ENCODE measurements at places on chromosomes 5 and 9.

DNA sequence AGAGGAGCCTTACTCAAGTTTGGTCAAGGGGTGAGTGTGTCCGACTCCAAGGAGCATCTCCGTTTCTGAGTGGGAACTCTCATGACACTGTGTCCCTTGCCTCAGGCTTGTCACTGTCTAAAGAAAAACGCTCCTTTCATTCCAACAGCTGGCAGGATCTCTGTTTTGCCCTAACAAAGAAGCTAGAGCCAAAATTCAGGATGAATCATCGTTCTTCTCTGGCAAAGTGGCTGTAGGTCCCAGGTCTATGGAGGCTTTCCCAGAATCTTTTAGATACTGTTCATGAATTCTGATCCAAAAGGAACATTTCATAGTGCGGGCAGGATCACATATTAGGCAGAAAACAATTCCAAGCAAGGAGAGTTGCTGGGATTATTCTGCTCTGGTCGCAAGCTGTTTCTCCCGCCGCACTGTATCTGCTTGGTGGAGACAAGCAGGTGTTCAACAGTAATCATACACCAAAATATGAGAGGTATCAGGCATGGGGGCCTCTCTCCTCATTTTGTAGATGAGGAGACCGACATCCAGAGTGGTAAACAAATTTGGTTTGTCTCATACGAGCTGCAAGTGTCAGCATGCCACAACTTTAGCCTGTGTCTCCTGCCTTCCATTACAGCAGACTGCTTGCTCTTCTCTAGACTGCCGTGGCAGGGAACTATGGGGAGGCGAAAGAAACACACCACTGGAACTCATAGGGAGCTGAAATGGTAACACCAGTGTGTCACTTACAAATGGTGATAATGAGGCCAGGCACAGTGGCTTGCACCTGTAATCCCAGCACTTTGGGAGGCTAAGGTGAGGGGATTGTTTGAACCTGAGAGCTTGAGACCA is 72.6 kb downstream of the ENTREP1 start:
- DNase-seq = no peak

- no peak for DNase-seq
These were observed 71.8 kb upstream of the PPARGC1B start for GRCh38 chr5:149658299-149658698.

GRCh38 chr9:77752554-77752953 is 104.4 kb upstream of the GNA14 start:
- no peak for DNase-seq

- DNase-seq = no peak
These were observed 262.4 kb upstream of the KIF2A start for GRCh38 chr5:62043289-62044280.

DNA sequence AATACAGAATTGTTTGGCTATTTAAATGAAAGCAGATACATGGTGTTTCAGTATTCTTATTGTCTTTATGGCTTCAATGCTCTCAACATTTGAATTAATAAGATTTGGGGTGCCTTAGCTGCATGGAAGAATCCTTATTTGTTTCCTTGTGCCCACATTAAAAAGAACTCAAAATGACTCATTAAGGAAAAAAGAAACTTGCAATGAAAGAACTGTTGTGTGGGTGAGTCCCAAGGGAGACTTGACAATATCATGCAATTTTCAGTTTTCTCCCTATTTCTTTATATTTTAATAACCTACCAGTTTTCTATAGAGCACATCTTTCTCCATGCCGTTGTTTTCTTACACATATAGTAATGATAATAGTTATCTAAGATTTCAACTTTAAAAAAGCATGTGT is 404.0 kb downstream of the PDE4D start:
- no peak for DNase-seq

DNA sequence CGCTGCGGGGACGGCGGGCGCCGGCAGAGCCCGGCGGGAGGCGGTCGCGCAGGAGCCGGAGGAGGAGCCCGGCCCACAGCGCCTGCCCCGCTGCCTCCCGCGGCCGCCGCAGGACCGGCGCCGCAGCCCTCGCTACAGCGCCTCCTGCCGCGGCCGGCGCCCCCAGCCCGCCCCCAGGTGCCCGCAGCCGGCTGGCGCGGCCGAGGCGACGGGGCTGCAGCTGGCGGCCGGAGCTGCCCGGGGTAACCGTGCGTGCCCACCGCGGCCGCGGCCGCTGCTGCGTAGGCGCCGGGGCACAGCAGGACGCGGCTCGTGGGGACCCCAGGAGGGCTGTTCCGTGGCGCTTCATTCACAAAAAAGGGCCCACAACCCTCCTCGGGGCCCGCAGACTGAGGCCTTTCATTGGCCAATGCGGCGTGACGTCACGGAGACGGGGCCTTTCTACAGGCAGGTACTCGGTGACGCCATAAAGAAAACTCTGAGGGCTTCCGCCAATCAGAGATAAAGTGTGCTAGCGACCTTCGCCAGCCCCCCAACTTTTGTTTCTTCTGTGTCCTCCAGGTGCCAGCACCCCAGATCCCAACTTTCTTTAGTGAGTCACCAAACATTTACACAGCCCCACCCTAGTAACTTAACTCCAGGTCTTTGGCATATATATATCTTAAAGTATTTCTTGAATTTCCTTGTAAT is at the start of gene CDC14B:
CDC14B (minus strand) TSS at position 353 of the 690 bp plus-strand sequence. CDS start 465 bp downstream, outside the sequence.
- peak; percentile 19 for DNase-seq

DNA sequence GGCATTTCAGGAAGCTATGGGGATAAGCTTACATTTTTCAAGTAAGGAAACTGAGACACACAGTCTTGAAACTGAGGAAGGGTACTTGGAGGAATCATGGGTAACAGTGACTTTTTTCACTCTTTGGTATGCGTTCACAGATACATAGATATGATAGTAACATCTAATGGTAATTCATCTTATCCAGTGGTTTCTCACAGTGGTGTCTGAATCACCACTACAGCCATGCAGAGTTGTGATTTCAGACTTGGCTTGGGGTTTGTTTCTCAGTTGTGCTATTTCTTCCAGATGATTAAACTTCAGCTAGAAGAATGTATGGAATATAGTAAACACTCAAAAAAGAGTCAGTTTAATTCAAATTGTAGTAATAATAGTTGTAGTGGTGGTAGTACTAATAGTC is 239.1 kb upstream of the NUDT12 start:
- no peak for DNase-seq

GRCh38 chr9:132201780-132202703 is 40.2 kb downstream of the NTNG2 start:
- DNase-seq = no peak

DNA sequence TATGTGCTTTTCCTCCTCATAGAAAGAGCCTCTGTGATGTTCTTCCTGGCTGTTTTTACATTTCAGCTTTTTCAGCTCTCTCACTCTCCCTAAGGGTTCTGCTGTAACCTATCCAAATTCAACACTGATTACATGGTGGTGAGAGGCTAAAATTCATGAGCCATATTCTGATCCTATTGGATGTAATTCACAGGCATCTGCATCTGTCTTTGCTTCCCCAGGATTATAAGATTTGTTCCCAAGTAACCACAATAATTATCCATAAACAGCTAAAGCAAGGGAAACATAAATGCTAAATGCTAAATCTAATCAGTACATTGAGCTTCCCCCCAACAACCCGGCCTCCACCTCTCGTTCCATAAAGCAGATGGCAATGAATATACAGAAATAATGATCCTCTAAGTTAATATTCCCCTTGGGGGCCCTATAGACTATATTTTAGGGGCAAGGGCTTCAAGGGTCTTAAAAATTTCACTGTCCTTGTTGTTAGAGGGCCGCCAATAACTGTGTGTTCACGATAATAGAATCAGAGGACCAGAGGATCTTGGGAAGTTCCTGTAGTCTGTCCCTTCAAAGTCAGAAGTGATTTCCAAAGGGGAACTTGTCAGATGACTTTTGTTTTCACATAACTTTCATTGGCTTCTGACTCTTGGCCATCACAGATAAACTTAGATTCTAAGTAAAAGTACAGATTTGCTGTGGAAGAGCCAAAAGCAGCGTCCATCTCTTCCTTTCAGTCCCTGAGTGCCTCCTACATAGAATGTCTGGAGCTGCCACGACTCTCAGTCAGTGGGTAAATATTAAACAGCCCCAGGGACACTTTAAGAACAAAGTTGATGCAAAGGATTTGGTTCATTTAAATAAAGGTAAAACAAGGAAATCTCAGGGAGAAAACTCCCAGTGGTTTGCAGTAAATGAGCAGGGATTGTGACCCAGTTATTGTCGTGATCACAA is 125.6 kb downstream of the ALDH1A1 start:
- DNase-seq = no peak

- DNase-seq = no peak
These were observed 134.2 kb upstream of the RGMB start for GRCh38 chr5:98639274-98639673.

DNA sequence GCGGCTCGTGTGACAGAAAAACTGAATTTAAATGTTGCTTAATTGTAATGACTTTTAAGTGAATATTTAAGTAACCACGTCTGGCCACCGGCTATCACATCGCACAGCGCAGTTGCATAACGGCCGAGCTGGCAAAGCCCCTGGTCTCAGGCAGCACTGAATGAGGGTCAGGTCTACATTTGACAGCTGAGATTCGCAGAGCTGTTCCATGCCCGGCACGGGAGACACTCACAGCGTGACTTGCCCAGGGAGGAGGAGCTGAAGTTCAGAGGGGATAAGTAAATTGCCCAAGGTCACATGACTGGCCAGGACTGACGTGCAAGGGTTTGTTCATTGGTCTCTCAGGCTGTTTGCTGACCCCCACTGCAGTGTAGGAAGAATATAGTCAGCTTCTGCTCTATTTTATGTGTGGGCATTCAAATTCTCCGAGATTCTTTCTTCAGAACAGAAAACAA is 17.4 kb upstream of the COL5A1 start:
- DNase-seq = no peak

GRCh38 chr5:57442080-57442839 is 40.4 kb downstream of the ACTBL2 start:
- DNase-seq = no peak

DNA sequence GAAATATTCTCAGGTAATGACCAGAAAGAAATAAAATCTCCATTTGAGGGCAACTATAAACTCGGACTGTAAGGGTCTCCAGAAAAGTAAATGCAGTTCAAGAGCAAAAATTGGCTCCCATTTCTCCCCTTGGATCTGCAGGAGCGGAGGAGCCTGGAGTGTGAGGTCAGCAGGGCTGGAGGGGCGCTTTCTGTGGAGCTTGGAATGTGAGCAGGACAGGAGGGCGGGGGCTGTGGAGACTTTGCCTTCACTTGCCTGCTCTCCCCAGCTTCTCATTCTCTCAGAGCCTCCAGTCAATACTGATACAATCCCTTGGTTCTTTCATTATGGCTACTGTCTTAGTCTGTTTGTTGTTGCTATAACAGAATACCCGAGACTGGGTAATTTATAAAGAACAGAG is 162.8 kb upstream of the ANKH start:
- no peak for DNase-seq

DNA sequence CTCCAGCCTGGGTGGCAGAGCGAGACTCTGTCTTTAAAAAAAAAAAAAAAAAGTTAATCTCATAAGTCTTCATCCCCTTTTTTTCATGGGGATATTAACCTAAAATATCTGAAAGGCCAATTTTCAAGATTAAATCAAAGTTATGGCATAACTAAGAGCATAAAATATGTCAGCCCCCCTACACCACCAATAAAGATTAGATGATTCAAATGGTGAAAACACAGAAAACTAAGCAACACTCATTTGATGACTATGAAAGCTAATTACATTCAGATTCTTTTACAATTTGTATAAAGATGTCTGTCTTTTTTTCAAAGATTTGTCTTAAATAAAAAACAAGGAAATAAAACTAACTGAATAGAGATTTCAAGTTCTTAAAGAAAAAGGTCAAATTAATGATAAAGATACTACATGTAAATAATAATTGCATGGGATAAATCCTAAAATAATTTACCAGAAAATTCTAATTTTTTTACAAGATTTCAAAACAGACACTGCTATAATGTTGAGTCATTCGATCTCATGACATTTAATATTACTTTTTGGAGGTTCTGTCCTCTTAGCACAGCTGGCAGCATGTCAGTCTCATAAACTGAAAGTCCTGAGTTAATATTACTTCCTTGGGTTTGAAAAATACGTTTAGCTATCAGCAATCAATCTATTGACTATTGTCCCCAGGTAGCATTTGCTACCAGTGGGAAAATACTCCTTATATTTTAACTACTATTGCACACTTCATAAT is 112.9 kb downstream of the KIAA0825 start:
- DNase-seq = no peak

DNA sequence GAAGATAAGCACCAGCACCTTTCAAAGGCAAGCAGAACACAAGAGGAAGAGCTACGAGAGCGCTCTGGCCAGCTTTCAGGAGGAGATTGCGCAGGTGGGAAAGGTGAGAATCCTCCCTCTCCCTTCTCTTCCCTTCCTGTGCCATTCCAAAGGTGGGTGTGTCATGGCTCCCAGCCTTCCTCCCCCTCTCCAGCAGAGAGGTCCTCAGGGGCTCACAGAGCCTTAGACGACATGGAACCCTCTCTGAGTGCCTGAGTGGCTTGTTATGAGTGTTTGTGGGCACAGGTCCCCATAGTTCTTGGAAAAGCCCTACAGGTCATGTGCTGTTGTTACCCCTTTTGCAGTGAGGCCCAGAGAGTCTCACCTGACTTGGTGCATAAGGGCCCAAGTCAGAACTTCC is 5.8 kb downstream of the CCDC180 start:
- no peak for DNase-seq

DNA sequence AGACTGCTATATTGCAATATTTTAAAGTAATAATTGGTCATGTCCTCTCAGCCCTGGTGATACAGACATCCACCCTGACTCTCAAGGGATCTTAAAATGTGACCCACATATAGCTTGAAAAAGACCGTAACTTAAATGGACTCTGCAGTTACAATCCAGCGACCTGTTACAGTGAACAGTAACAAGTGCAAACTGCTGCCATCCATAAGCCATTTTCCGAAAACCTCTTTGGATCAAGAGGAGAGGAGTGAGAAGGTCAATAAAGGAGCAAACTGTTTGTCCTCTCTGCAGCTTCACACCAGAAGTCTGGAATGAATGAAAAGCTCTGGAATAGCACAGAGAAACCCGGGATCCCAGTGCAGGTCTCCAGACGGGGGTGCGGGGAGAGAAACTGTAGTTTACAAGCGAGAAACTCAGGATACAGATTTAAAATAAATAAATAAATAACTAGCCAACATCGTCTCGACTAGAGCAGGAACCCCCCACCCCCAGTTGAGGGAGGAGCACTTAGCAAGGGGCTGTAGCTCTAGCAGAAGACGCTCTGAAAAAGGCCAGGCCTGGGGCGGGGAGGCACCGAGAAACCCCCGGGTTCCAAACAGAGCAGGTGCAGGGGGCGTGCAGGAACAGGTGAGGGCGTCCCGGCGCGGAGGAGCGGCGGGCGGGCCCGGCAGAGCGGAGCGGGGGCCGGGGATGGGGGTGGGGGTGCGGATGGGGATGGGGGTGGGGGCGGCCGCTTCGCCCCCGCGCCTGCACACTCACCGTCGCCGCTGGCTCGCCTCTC is 572 bp downstream of the ZDHHC21 start:
- DNase-seq = no peak

GRCh38 chr5:112412346-112412745 is 6.7 kb downstream of the EPB41L4A start:
- no peak for DNase-seq

DNA sequence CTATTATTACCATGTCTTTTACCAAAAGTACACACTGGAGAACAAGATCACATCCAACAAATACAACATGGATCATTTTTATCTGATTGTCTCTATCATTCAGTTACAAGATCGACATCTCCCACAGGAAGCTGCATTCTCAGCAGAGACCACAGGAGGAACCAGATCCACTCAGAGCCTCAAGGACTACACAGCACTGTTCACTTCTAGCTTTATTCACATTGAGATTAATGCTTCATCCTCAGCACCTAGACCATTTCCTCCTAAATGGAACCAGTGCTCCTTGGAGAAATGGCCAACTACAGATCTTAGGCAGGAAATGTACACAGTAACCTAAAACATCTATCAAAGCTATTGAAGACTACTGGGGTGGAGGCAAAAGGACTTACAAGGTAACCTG is 13.3 kb upstream of the C5orf15 start:
- DNase-seq = no peak

- no peak for DNase-seq
These were observed 35.6 kb upstream of the HAND1 start for GRCh38 chr5:154513669-154514084.

Measured in stimulated activated CD4-positive, alpha-beta T cell treated with anti-CD3 and anti-CD28 coated beads, Interleukin-1b, Interleukin-23, amount 100 ng/mL, for 1 hour (primary cell).